CD4-positive, CD25-positive, alpha-beta regulatory T cell (primary cell): ENCODE measurements at places on chromosomes 7 and 10. TPM values are rescaled to one million over a fixed set of nuclear protein-coding genes. Genes with fewer than 3 reads are reported as not detected.
A peak's percentile ranks its signal among the peaks of the same experiment; 100 is the strongest.

- DNase-seq: no peak
Measured at GRCh38 chr7:116797612-116798011, 64.8 kb upstream of the CAPZA2 start.

DNA sequence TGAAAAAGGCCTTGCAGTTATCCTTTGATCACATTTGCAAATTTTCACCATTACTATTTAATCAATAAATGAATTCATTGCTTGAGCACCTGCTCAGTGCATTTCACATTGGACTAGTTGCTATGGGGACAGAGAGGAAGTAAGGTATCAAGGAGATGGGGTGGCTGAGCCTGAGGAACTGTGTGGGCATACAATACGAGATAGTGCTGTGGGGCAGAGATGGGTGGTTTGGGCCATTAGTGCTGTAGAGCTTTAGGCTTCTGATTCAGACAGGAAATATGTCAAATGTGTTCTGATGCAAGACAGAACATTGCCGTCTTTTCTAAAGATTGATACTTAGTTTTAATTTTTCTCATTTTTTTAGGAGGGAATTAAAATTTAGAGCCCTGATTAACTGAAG, 13.2 kb downstream of the ITGB8 start:
- DNase-seq: no peak

DNA sequence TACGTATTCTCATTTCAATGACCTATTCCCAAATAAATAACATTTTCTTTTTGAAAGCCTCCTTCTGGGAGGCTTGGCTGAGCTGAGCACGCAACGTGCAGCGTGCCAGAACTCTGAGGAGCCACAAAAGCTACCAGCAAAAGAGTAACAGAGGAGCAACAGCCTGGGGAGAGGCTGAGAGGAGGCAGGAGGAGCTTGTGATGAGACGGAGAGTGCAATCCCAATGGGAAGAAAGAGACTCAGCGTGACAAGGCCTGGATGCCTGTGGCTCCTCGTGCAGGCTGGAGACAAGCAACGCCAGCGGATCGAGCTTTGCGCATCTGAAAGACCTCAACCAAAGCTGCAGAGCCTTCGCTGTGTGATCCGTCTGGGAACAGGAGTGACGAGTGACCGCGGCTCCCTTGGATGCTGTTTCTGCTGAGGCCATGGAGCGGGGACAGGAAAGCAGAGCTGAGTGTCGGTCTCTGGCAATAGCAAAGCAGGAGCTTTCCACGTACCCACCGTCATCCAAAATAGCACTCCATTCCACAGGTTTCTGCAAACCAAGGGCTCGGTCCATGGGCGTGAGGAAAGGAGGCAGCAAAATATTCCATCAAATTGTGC, 171.7 kb upstream of the PFKP start:
- no peak for DNase-seq

DNA sequence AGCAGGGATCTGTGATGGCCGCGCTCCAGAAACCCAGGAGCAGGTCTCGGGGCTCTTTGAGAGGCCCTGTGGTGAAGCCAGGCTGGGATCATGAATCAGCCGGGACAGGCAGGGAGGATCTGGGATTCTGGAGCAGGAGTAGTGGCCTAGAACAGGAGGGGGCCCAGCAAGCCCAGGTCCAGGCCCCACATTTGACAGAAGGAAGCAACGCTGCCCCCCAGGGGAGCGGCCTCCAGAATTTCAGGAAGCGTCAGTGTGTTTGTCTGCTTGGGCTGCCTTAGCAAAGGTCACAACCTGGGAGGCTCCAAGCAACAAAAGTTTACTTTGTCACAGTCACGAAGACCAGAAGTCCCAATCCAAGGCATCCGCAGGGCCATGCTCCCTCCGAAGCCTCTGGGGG, 36.8 kb downstream of the CLRN3 start:
- DNase-seq: no peak

DNA sequence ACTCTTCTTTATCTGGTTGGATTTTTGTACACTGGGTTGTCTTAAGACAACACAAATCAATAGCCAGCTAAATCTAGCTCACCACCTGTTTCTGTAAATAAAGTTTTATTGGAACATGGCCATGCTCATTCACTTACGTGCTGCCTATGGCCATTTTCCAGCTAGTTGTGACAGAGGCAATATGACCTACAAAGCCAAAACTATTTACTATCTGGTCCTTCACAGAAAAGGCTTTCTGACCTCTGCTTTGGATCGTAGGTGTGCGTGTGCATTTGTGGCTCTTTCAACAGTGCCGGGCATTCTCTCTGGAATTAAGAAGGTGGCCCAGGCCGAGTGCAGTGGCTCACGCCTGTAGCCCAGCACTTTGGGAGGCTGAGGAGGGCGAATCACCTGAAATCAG, 45.5 kb downstream of the NRAP start:
- DNase-seq: no peak

GRCh38 chr10:18214691-18215563, 74.7 kb downstream of the CACNB2 start:
- peak; percentile 24 for DNase-seq

- DNase-seq: no peak
Measured at GRCh38 chr7:26440233-26441001, 148.8 kb downstream of the SNX10 start.

GRCh38 chr7:15174485-15174884, 271.9 kb upstream of the DGKB start:
- no peak for DNase-seq

GRCh38 chr7:20301311-20301939, 29.3 kb upstream of the ITGB8 start:
- no peak for DNase-seq

- DNase-seq: no peak
Measured at GRCh38 chr10:131073469-131074035, 238.0 kb downstream of the TCERG1L start.

GRCh38 chr7:55641273-55641691, 69.0 kb upstream of the VOPP1 start:
- DNase-seq: peak; percentile 69

DNA sequence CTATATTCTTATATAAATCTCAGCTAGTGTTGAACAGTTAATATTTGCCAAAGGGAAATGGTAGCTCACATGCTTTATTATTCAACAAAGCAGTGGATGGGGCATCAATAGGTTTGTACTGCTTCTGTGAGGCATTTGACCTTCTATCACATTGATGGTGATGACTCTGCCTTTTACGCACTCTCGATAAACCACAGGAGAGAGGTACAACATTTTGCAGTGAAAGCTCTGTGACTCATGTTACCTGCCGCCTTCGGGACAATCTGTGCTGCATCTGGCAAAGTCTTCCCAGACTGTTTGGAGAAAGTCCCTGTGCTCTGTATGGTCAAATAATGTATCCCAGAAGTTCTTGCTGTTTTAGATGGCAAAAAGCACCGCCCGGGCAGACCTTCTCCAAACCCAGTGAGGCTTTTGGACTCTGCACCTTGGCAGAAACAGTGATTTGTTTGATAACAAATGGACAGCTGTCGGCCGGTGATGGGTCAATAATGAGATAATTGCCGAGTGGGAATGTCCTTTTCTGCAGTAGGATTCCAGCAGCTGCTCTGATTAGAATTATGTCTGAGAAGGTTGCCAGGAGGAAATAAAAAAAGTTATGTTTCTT, 61.0 kb downstream of the PLPP4 start:
- no peak for DNase-seq

DNA sequence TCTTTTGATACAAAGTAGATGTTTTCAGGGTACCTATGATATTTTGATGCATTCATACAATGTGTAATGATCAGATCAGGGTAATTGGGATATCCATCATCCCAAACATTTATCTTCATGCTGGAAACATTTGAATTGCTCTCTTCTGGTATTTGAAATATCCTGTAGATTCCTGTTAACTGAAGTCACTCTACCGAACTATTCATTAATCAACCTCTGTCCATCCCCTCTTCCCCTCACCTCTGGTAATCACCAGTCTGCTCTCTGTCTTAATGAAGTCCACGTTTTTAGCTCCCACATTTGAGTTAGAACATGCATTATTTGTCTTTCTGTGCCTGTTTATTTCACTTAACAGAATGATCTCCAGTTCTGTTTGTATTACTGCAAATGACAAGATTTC, 11.3 kb downstream of the MTG1 start:
- no peak for DNase-seq

DNA sequence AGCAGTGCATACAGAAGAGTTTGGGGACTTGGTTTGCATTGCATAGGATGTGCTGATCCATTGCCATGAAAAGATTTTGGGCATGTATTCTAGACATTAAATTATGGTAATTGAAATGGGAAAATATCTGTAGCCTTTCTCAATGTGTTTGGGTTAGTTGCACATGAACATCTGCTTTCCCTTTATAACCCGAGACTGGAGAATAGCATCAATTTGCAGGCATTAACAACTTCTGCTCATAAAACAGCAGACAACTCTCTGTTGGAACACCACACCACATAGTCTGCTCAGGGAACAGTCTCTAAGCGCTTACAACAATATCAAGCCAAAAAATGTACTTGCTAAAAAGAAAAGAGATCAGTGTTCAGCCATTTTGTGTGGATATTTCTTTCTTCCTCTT, 1391.1 kb upstream of the LRRTM3 start:
- DNase-seq: no peak

GFRA1 gene
- polyA plus RNA-seq: not detected

ADARB2 gene
- 0.53 TPM for polyA plus RNA-seq

ABLIM1 gene
- 127 TPM for polyA plus RNA-seq

LRIT1 gene
- not detected for polyA plus RNA-seq

OR2A5 gene
- not detected for polyA plus RNA-seq

UBE2D4 gene
- polyA plus RNA-seq: 13.6 TPM

CYP2C19 gene
- not detected for polyA plus RNA-seq

SMKR1 gene
- 1.3 TPM for polyA plus RNA-seq
